ENCODE measurements at places on chromosomes 3 and 15. TPM values are rescaled to one million over a fixed set of nuclear protein-coding genes. Genes with fewer than 3 reads are reported as not detected.

GRCh38 chr3:16468002-16468335 lies 45.5 kb downstream of the RFTN1 start:
- no peak for DNase-seq

GRCh38 chr3:114212646-114213045 lies 24.7 kb downstream of the ZNF80 start:
- DNase-seq: no peak

- DNase-seq: no peak
These were observed 214.7 kb upstream of the ZBTB20 start for GRCh38 chr3:115361806-115362205.

- DNase-seq: no peak
These were observed 188.7 kb downstream of the THRB start for GRCh38 chr3:24305795-24306467.

Gene NAA80
- 18.7 TPM for total RNA-seq

DNA sequence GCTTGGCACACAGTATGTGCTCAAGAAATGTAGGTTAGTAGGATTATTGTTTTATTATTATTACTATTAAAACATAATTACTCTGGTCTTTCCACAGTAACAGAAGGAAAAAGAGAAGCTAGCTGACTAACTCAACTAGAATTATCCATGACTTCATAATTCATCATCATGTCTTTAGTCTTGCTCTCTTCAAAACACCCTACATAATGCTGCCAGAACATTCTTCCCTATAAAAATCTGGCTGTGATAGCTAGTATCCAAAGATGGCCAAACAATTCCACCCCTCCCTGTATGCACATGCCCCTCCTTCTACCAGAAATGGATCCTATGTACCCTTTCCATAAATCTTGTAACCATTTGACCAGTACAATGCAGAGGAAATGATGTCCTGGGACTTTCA lies 48.8 kb upstream of the SRGAP3 start:
- no peak for DNase-seq

Gene ULK3
- 40.3 TPM for total RNA-seq

DNA sequence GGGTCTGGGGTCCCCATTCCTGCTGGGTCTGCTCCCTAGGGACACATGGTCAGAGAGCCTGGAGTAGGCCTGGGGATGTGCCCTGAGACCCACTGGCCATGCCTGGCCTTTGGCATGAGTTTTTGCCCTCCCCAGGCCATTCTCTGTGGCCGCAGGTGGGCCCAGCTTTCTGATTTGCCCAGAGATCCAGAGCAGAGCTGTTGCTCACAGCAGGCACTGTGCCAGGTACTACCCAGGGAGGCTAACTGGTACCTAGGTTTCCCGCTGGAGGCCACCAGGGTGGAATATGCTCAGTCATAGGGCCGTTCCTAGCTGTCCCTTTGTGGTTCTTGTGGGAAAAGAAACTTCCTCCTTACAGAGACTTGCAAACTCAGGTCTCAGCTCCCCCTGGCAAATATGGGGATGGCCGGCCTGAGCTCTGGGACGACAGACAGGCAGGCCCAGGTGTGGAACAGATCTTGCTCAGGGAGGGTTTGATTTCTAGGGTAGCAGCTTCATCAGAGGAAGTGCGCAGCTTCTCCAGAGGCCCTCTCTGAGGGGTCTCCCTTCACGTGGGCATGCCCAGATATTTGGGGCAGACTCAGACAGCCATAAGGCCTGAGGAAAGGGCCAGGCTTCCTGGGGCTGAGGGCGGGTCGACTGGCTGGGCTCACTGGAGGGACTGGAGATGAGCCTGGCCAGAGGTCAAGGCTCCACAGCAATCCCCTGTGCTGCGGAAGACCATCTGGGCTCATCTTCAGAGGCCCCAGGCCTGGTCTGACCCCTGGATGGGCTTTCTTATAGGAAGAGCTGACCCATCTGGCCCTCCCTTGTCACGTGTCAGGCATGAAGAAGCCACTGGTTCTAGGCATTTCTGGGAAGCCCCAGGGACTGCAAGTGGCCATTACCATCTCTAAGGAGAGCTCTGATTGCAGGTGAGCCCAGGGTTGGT lies 28.0 kb downstream of the ACAA1 start:
- DNase-seq: no peak

- no peak for DNase-seq
These were observed 8.7 kb upstream of the CPA3 start for GRCh38 chr3:148856384-148856783.

DNA sequence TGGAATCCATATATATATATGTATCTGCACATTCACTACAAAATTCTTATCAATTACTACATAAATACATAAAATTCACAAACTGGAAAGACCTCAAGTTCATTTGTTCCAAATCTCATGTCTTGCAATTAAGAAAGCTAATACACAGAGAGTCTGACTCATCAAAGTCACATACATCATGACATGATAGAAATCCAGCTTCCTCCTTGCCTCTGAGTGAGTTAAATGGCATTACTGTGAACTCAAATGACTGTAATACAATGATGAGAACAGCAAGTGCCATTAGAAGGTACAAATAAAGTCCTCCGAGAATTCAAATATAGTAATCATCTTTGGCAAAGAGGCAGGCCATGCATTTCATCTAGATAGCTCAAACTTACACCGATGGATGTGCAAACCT lies 55.1 kb upstream of the AGTR1 start:
- no peak for DNase-seq

DNA sequence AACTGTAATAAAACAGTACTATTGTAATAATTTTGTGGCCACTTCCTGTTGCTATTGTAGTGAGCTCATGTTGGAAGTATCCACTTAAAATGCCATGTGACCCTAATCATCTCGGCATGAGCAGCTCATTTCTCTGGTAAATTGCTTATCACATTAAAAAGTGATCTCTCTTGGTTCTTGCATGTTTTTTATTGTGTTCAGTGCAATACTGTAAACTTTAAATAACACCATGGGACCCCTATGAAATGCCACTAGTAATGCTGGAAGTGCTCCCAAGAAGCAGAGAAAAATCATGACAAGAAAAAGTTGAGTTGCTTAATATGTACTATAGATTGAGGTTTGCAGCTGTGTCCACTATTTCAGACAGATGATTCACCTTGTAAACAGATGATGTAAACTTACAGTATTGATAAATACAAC lies 45.6 kb downstream of the NMD3 start:
- DNase-seq: no peak

Gene ADAMTSL3
- total RNA-seq: not detected

DNA sequence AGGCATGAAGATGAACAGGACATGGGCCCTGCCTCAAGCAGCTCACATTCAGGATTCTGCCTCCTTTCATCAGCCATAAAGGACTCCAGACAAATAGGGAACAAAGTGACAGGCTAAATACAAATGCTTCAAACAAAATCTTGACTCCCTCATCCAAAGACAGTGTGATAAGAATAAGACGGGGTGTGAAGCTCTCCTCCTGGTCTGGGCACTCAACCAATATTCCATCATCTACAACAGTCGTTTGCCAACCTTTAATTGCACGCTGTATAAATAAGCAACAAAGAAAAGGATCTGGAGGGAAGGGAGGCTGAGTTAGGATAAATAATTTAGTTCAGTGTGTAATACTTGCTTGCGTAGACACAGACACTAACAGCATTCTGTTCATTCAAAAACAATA lies 5.4 kb downstream of the CCDC54 start:
- no peak for DNase-seq

DNA sequence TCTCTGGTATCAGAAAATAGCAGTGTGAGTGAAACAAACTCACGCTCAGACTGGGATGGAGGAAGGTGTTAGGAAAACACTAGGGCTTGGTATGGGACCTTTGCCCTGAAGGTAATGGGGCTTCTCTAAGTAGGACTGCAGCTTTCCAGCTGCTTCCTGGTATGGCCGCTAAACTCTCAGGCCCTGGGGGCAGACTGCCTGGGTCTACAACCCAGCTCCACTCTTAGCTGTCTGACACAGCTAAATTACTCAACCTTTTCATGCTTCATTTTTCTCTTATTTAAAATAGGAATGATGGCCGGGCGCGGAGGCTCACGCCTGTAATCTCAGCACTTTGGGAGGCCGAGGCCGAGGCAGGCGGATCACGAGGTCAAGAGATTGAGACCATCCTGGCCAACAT lies 5.2 kb upstream of the YEATS2 start:
- DNase-seq: no peak

DNA sequence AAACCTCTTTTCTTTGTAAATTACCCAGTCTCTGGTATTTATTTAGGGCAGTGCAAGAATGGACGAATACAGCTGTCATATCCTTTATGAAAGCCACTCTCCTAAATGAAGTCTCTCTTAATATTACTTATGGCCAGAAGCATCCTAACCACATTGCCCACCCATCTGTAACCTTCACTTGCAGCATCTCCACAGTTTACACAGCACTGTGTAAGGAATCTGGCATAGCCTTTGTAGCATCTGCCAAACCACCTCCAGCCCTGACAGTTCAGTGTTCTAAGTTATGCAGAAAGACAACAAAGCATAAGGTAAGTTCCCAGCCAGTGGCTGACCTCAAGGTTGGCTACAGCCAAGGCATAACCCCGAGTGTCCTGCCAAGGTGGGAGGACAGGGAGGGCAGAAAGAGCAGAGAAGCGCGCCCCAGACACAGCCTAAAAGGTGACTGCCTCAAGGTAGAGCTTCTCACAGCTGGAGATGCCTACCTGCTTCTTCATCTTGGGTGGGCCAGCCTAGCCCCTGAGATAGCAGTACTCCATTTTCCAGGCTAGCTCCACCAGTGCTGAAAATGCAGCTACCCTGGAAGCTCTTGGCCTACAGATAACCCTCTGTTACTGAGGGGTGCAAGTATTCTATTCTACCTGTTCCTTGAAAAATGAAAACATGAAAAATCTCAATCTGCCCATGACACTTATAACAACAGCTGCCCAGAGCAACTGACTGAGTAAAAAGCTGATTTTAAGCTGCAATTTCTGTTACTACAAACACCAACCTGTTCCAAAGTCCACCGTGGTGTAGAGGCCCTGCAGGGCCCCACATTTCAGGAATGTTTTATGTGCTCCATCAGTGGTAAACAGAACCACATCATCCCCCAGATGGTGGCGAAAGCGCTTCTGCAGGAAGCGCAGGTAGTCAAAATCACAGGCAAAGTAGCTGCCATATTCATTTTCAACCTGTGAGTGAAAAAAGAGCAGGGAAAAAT lies 39.3 kb downstream of the GLB1 start:
- no peak for DNase-seq

Measured in activated CD4-positive, alpha-beta T cell treated with anti-CD3 and anti-CD28 coated beads for 36 hours (primary cell).